Skeletal muscle cell (primary cell): ENCODE measurements at places on chromosomes 12 and 14.

GRCh38 chr12:26872625-26873024, 39.6 kb upstream of the ITPR2 start:
- no peak for DNase-seq

- DNase-seq, result no peak
Measured at GRCh38 chr12:57888409-57889157, 42.1 kb upstream of the CTDSP2 start.

DNA sequence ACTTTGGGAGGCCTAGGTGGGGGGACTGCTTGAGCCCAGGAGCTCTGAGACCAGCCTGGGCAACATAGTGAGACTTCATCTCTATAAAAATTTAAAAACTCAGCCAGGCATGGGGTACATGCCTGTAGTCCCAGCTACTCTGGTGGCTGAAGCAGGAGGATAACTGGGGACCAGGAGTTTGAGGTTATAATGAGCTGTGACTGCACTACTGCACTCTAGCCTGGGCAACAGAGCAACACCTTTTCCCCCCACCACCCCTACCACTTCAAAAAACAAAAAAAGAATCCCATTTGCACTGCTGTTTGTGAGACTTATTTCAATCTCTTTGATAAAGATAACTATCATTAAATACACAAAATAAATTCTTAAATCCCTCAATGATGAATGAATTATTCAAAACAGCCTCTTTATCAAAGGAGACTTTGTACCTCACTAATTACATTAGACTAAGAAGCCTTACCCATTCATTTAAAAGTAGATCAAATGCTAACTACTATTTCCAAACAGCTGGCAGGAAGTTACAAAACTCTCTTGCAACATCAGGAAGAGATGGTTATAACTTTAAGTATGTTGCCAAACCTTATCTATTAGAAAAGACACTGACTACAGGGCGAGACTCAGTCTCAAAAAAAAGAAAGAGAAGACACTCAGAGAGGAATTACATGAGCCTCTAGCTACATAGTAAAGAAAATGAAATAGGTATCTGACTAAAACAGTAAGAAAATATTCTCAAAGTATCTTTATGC, 14.7 kb downstream of the BLTP3B start:
- peak; percentile 43 for DNase-seq

- no peak for DNase-seq
Measured at GRCh38 chr14:61733972-61734371, 28.2 kb upstream of the SNAPC1 start.

- DNase-seq, result no peak
Measured at GRCh38 chr12:130338794-130339601, 1.3 kb downstream of the PIWIL1 start.

DNA sequence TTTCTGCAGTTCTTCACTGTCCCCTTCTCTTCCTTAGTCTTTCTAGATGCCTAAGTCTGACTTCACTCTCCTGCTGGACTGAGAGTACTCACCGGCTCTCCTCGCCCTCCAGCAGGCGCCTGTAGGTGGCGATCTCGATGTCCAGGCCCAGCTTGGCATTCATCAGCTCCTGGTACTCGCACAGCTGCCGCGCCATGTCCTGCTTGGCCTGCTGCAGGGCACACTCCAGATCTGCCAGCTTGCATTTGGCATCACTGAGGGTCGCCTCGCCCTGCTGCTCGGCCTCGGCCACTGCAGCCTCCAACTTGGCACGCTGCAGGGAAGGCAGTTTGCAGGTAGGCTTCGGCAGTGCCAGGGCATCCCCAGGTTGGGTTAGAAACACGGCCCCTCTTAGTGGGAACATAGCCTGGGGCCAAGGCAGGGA, 5.2 kb downstream of the KRT84 start:
- no peak for DNase-seq
